ENCODE measurements at places on chromosomes 2 and 18. TPM values are rescaled to one million over a fixed set of nuclear protein-coding genes. Genes with fewer than 3 reads are reported as not detected.

The MYCN gene
- not detected for total RNA-seq

The GPN1 gene
- total RNA-seq: 31.7 TPM

The MERTK gene
- total RNA-seq: 3.9 TPM

The ALK gene
- total RNA-seq: not detected

The ACADL gene
- total RNA-seq: 0.26 TPM

The ERMN gene
- not detected for total RNA-seq

The CAMKMT gene
- 9.0 TPM for total RNA-seq

The AGAP1 gene
- total RNA-seq: 17.9 TPM

The PDE6D gene
- total RNA-seq: 8.7 TPM

The SP140 gene
- not detected for total RNA-seq

The SOX11 gene
- total RNA-seq: not detected

The PCARE gene
- total RNA-seq: not detected

The UGT1A8 gene
- total RNA-seq: under 0.01 TPM

GRCh38 chr2:9336241-9336575 is 87.1 kb downstream of the ITGB1BP1 start:
- no peak for DNase-seq

DNA sequence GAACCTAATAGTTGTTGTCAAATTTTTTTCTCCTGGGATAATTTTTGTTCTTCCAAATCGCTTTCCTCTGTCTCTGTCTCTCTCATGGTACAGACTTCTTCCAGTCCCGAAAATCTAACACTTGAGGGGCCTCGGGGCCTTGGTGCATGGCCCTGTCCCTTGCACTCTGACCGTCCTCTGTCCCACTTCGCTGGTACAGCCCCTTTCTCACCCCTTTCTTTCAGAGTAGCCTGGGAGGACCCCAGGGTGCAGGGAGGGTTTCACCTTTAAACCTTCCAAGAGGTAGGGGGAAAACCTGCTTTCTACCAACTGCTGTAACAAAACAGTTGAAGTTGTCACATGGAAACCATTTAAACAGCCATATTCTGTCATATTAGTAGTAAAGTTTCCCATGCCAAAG is 22.2 kb upstream of the FAHD2A start:
- DNase-seq: no peak

GRCh38 chr2:31188131-31188530 is 29.2 kb downstream of the CAPN14 start:
- DNase-seq: no peak

DNA sequence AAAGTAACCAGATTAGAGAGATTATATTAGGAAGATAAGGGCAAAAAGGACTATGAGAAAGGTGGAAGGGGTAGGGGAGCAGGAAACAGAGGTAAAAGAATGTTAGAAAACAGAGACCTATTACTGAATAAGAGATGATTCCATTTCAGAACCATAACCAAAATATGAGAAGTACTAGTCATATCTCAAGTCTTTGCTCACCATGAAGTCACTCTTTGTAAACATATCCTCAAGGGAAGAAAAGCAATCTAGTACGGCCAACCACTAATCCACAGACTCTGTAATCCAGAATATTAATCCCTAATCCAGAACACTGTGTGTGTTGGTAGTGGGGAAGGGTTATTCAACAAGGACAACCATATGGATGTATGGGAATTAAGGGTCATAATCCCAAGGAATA is 92.0 kb downstream of the CDCA7 start:
- peak; percentile 68 for DNase-seq

DNA sequence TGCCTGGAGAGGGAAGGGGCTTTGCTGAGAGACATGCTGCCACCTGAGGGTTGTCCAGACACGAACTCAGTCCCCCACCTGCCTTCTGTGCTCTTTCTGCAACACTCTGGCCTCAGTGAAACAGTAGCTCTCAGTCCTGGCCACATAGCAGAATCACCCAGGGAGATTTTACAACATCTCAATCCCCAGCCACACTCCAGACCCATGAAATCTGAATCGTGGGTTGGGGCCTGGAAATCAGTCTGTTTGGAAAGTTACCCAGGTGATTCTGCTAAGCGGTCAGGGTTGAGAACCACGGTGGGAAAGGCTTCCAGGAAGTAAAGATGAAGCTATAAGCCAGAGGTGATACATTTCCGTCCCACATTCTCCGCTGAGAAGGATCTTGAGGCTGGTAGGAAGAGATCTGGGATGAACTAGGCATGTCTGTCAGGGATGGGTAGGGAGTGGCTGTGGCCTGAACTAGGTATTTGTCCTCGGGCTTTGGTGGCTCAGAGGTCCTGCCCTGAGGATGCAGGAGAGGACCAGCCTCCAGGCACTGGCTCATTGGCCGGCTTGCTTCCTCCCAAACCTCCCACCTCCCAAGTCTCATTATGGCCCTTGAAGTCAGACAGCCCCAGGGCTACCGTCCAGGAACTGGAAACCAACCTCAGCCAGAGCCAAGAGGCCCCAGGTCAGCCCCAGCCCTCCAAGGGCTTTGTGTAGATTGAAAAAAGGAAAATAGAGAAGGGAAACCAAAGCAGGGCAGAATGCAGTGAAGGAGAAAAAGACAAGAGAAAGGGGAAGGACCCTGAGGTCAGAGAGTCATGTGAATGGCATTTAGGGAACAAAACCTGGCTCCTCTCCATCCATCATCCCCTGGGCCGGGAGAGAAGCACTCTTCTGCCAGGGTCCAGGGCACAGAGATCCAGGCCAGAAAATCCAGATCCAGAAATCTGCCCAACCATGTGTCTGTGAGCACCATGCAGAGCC is 119.6 kb downstream of the ZFP36L2 start:
- DNase-seq: no peak

DNA sequence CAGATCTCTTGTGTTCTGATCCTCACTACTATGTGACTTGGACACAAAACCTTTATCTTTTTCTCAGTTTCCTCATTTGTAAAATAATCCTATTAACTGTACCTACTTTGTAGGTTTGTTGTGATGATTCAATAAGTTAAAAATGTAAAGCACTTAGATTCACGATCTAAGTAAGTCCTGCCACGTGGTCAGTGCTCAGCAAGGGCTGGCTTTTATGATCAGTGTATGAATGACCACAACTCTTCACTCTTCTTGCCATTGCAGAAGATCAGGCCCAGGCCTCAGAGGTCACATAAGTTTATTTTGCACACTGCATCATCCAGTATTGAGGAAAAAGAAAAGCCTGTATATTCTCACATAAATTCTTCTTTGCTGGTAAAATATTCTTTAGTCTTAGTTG is 1192.5 kb upstream of the ACVR2A start:
- peak; percentile 13 for DNase-seq

- no peak for DNase-seq
Measured at GRCh38 chr2:219128396-219128795, 32.2 kb downstream of the NHEJ1 start.

GRCh38 chr2:24010477-24011249 is 778 bp downstream of the MFSD2B start:
- no peak for DNase-seq

DNA sequence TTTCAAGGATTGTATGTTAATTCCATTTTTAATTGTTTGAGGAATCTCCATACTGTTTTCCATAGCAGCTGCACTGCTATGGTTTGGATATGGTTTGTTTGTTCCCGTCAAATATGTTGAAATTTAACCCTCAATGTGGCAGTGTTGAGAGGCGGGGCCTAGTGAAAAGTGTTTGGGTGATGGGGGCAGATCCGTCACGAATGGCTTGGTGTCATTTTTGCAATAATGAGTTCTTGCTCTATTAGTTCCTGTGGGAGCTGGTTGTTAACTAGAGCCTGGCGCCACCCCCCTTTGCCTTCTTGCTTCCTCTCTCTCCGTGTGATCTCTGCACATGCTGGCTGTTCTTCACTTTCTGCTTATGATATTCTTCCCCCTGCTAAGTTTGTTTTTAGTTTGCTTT is 71.4 kb upstream of the LDLRAD4 start:
- DNase-seq: no peak

GRCh38 chr2:222959358-222959757 is 92.6 kb upstream of the KCNE4 start:
- peak; percentile 84 for DNase-seq

DNA sequence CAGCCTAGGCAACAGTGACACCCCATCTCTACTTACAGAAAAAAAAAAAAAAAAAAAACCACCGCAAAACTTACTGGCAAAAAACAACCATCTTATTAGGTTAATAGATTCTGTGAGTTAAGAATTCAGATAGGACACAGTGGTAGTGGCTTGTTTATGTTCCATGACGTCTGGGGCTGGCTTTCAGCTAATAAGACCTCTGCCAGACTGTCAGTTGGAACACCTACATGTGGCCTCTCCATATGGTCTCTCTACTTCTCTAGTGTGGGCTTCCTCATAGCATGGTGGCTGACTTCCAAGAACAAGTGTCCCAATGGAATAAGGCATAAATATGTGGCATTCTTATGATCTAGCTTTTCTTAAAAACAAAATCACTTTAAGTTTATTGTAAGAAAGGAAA is 94.0 kb upstream of the OTX1 start:
- no peak for DNase-seq

DNA sequence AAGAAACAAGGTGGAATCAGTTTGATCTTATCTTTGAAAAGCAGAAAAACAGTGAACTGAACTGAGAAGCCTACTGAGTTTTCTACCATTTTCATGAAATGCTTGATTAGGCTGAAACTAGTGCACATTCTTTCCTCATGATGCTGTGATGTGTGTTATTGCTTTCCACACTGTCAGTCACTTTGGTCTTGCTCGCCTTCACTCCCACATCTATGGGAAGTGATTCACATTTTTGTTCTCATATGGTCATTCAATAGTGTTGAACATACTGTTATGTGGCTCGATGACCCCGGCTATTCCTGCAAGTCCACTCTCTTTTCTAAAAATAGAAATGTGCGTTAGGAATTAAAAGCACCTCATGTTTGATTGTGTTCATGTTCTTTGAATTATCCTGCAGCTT is 129.7 kb downstream of the TGIF1 start:
- DNase-seq: peak; percentile 82

DNA sequence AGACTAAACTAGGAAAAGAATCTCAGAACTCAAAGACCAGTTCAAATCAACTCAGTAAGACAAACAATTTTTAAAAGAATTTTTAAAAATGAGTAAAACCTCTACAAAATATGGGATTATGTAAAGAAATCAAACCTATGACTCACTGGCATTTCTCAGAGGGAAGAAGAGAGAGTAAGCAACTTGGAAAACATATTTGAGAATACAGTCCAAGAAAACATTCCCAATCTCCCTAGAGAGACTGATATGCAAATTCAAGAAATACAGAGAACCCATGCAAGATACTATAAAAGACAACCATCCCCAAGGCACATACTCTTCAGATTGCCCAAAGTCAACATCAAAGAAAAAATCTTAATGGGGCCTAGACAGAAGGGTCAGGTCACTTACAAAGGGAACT is 162.7 kb downstream of the WDPCP start:
- DNase-seq: no peak

GRCh38 chr2:43119303-43119702 is 107.1 kb downstream of the ZFP36L2 start:
- no peak for DNase-seq

GRCh38 chr2:219541611-219542180 is 1.9 kb downstream of the CHPF start:
- peak; percentile 72 for DNase-seq

GRCh38 chr2:26735097-26735496 is 29.0 kb upstream of the SLC35F6 start:
- peak; percentile 55 for DNase-seq

DNA sequence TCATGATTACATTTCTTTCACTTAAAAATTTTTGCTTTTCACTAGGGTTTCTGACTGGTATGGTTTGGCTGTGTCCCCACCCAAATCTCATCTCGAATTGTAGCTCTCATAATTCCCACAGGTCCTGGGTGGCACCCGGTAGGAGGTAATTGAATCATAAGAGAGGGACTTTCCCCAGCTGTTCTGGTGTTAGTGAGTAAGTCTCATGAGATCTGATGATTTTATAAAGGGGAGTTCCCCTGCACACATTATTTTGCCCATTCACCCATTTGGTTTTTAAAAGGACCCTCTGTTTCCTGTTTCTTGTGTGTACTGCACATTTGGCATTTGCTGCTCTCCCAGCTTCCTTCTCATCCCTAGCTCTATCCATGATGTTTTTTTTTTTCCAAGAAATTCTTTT is 27.8 kb upstream of the NETO1 start:
- DNase-seq: peak; percentile 29

GRCh38 chr2:53654396-53654795 is 113.2 kb upstream of the CHAC2 start:
- DNase-seq: no peak

GRCh38 chr2:191625016-191625415 is 52.9 kb upstream of the NABP1 start:
- no peak for DNase-seq

DNA sequence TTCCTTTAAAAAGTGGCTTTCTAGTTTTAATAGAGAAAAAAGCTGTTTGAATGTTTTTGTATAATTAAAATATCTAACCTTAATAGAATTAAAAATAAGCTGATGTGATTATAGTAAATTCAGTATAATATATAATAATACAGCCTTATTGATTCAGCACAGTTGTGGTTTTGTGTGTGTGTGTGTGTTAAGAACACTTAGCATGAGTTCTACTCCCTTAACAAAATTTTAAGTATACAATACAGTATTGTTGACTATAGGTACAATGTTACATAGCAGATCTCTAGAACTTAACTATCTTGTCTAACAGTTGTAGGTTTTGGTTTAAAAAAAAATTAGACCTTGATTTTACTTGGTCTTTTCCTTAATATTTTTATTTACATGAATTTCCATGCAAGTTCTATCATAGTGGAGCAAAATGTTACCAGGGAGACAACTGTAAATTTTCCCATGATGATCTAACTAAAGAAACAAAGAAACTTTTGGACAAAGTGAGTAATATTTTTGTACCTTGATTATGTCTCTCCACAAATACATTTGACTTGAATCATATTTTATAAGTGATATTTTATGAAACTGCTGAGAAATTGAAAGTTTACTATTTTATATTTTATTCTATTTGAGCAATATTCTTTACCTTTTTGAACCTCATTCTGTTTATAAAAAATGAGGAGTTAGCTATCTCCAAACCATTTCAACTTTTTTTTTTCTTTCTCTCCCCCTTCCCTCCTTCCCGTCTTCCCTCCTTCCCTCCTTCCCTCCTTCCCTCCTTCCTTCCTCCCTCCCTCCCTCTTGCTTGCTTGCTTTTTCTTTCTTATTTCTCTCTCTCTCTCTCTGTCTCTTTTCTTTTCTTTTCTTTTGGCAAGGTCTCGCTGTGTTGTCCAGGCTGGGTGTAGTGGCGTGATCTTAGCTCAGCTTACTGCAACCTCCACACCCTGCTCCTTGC is 46.3 kb downstream of the ZC3H6 start:
- DNase-seq: no peak

GRCh38 chr2:234377761-234378391 is 119.0 kb downstream of the ARL4C start:
- DNase-seq: no peak

GRCh38 chr18:1513519-1513918 is 608.8 kb downstream of the ADCYAP1 start:
- DNase-seq: no peak

DNA sequence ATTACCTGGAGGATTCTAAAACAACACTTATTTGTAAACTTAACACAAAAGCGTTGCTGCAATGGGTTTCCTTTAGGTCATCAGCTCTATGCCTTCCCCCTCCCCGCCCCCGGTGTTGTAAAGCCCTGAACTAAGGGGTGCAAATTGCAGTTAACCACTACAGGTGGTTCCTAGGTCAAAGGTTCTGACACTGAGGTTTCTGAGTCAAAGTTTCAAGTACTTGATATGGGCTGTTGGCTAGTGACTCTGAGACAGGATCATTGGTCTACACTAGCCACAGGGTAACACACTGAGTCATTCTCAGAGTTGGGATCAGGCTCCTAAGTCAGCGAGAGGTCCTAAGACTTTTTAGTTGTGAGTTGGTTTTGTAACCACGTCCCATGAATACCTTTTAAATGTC is 15.4 kb downstream of the IL1B start:
- no peak for DNase-seq

Data from bronchial epithelial cell (primary cell).